ENCODE measurements at places on chromosomes 4 and X.

- DNase-seq = no peak
Observed at GRCh38 chr4:115607311-115607710, 493.9 kb upstream of the NDST4 start.

- no peak for DNase-seq
Observed at GRCh38 chr4:119005928-119006460, 117.3 kb downstream of the SYNPO2 start.

- no peak for DNase-seq
Observed at GRCh38 chrX:29043746-29044145, 456.5 kb downstream of the IL1RAPL1 start.

DNA sequence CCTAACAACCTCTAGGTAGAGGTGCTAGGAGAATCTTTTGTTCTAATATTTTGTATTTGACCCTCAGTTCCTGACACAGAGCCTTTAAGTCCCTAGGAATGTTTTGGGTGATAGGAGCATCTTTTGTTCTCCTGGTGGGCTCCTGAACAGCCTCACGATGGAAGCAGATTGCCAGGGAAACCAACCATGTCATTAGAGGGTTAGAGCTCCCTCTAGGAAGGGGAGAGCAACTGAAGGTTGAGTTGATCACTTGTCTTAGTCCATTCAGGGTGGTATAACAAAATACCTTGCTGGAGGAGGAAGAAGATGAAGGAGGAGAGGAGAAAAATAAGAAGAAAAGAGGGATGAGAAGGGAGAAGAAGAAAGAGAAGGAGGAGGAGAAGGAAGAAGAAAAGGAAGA is 9.2 kb downstream of the VCX start:
- DNase-seq = no peak

- no peak for DNase-seq
Observed at GRCh38 chr4:86530183-86530582, 63.9 kb upstream of the PTPN13 start.

Data from CD4-positive, alpha-beta T cell (primary cell).